ENCODE measurements at places on chromosomes 16 and 17.

DNA sequence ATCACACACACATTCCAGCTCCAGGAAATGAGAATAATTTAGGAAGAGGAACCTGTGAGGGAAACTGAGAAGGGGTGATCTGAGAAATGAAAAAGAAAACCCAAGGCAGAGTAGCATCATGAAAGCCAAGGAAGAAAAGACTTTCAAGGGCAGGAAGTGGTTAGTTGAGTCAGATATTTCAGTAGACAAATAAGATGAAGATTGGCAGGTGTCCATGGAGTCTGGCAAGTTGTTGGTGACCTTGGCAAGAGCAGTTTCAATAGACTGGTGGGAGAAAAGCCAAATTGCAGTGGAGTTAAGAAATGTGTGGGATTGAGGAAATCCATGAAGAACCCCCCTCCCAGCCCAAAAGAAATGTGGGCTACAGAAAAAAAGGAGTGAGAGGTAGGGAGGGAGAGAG, 10.7 kb downstream of the GNAO1 start:
- DNase-seq, result peak; percentile 30

DNA sequence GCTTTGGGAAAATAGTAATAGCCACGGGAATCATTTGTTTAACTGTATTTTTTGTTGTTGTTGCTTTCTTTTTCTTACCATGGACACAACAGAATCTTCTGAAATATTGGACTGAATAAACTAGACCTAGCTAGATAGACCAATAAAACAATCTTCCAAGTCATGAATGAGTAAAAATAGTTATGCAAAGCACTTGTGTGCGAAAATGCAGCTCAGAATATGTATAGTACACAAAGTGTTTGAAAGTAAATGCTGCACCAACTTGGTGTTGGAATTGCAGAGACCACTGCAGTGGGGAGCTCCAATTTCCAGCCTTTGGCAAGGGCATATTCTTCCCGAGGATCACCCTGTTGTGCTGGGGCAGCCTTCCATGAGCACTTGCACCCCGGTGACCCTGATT, 68.0 kb downstream of the AATF start:
- DNase-seq, result no peak

DNA sequence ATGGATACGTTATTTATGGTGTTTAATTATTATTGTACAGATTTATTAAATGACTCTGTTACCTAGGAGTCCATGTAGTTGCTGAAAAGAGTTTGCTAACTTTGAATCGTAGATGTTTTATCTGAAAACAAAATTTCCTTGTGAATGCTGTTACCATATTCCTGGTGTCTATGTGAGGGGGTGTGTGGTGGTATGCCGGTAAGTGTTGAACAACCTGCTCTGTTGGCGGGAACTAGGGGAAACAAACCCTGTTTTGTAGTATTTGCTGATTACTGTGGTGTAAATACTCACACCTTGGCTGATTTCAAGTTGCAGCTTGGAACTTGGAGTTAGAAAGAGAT, 386.4 kb downstream of the WWOX start:
- no peak for DNase-seq

DNA sequence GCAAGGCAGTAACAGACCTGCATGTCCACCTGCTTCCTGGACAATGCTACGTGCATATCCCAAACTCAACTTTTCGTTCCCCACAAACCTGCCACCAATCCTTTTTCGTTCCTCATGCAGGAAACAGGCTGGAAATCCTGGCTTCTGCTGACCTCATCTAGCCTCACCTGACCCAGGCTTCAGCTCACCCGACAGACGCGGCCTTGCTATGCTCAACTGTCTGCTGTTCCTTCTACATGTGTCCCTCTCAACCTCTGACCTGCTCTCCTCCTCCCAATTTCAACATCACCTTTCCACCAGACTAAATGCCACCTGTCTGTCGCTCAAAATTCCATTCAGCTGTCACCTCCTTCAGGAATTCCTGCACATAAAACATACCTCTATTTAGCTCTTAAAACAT, 44.5 kb downstream of the XPO6 start:
- DNase-seq, result no peak

- DNase-seq, result no peak
These were observed 24.3 kb downstream of the CDK12 start for GRCh38 chr17:39485555-39485954.

DNA sequence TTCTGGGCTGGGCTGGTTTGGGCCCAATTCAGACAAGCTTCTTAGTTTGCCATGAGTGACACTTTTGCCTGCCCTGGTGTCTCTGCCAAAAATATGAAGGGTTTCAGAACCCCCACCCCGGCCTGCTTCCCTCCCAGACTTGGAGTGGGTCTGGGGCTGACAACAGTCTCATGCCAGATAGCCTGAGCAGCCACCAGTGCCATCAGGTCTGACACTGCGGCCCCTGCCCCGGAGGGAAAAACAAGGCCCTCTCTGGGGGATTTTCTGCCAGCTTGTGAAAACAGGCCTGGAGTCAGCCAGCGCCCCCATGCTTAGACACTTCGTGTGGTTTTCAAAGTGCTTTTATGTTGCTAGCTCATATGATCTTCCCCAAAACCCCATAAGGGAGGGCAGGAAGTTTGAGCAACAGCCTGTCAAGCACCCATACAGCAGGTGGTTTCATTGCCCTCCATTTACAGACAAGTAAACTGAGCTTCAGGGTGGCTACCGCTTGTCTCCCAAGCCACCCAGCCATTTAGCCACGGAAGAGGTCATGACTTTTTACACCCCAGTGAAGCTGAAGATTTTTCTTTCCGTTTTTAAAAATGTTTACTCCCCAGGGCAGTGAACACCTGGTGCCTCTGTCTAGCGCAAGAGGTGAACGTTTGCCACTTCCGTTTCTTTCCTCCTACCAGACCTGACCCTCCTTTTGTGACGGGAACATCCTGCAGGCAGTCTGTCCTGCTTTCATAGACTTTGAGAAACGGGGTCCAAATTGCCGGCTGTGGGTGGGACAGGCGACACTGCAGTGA, 300.6 kb downstream of the SEC14L1 start:
- DNase-seq, result peak; percentile 75

DNA sequence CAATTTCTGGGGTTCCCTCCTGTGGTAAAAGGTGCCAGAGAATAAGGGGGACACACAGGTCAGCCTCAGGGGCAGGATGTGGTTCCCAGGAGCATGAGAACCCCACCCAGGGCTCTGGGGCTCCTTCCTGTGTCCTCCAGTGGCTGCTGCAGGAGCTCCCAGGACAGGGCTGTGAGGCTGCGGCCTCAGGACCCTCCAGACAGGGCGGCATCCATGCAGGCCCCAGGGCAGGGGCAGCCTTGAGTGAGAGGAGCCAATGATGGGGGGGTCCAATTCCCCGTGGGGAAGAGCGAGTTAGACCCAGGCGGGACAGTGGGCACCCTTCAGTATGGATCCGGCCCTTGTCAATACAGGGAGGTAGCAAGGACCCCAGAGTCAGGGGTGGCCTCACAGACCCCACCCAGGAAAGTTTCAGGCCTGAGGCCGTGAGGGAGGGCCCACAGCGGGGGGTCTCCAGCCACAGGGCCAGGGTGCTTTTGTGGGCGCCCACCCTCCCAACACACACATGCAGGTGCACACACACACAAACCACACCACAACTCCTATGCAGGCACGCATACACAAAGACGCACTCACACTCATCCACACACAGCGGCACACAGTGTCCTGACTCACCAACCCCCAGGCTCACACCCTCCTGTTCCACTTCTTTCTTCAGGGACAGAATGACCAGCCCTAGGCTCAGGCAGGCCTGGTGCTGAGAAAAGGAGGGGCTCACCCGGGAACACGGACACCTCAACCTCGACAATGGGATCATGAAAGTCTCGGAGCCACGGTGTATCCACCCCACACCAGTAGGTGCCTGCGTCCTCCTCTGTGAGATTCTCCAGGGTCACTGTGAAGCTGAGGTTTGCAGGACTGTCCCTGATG, 1.8 kb downstream of the CD300C start:
- DNase-seq, result no peak

DNA sequence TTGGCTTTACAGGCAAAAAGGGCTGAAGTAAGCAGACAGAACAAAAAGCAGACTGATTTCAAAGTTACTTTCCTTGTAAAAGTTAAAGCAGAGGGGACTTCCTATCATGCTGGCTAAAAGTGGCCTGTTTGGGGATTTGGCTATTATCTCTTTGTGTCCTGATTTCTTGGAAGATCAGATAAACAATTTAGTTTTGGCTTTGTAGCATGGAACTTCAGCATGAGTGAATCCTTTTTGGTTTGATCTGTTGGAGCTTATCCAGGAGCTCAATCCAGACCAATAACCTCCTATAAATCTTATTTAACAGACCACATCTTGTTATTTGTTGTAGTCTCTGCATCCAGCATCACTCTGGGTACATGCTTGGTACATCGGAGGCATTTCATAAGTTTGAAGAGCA, 8.9 kb upstream of the RNF112 start:
- no peak for DNase-seq

GRCh38 chr17:57117798-57118197, 32.8 kb downstream of the AKAP1 start:
- no peak for DNase-seq

- DNase-seq, result no peak
These were observed 225.3 kb downstream of the WWOX start for GRCh38 chr16:78324649-78325285.

GRCh38 chr17:72510351-72511016, 389.7 kb downstream of the SOX9 start:
- no peak for DNase-seq

GRCh38 chr16:23909792-23910418, 74.1 kb downstream of the PRKCB start:
- no peak for DNase-seq

GRCh38 chr17:48735062-48735351, 6.5 kb upstream of the HOXB13 start:
- DNase-seq, result no peak

DNA sequence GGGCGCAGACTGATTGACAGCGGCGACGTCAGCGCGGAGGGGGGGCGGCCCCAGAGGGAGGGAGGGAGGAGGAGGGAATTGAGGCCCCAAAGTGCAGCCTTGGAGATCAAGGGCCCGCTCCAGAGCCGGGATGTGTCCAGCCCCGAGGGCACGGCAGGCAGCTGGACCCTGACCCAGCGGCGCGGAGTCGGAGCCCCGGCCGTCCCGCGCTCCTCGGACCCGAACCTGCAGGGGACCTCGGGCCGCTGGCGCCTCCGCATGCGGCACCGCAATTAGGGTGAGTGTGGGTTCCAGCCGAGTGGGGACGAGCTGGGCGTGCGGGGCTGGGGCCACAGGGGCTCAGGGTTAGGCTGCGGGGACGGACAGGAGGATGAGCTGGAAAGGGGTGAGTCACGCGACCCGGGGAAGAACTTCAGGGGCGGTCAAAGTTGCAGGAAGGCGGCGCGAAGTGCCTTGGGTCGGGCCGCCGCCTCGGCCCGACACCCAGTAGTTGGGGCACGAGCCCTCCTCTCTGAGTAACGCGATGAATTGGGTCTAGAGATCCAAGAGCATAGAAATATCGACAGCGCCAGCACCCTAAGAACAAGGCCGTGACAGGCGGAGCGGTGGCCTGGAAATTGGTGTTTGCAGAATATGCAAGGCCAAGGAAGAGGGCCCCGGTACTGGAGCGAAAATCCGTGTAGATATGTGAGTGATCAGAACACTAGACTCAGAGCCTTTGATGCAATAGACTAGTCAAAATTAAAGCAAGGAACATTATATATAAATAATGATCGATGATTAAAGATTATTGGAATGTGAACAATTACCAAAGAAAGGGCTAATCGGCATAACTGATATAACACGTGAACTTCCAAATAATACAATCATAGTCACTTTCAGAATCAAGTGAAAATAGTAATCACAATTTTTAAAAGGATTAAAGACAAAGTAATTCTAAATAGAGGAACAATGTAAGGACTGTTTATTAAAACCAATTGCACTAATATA, at the start of gene TBX4:
TSS of gene TBX4 (plus strand) at position 122 of the 990 bp plus-strand sequence. CDS start 4,069 bp downstream, outside the sequence.
- DNase-seq, result no peak

DNA sequence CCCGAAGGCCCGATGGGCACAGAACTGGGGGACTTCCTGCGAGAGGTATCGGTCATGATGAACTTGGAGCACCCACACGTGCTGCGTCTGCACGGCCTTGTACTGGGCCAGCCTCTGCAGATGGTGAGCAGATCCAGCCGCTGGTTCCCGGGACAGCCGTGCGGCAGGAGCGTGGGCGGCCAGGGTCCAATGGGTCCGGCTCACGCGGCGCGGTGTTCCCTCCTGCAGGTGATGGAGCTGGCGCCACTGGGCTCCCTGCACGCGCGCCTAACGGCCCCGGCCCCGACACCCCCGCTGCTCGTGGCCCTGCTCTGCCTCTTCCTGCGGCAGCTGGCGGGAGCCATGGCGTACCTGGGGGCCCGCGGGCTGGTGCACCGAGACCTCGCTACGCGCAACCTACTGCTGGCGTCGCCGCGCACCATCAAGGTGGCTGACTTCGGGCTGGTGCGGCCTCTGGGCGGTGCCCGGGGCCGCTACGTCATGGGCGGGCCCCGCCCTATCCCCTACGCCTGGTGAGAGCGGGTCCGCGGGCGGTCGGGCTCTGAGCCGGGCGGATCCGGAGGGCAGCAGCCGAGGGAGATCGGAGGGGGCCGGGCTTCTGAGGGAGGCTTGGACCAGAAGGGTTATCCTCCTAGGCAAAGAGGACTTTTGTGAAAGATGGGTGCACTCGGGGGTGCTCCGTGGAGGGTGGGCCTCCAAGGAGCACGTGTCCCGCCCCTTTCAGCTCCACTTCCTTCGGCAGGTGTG, 3.0 kb downstream of the TNK1 start:
- DNase-seq, result peak; percentile 78

- DNase-seq, result no peak
These were observed 13.0 kb downstream of the ARL4D start for GRCh38 chr17:43411749-43412148.

GRCh38 chr17:36870720-36870999, 66.6 kb upstream of the LHX1 start:
- no peak for DNase-seq

DNA sequence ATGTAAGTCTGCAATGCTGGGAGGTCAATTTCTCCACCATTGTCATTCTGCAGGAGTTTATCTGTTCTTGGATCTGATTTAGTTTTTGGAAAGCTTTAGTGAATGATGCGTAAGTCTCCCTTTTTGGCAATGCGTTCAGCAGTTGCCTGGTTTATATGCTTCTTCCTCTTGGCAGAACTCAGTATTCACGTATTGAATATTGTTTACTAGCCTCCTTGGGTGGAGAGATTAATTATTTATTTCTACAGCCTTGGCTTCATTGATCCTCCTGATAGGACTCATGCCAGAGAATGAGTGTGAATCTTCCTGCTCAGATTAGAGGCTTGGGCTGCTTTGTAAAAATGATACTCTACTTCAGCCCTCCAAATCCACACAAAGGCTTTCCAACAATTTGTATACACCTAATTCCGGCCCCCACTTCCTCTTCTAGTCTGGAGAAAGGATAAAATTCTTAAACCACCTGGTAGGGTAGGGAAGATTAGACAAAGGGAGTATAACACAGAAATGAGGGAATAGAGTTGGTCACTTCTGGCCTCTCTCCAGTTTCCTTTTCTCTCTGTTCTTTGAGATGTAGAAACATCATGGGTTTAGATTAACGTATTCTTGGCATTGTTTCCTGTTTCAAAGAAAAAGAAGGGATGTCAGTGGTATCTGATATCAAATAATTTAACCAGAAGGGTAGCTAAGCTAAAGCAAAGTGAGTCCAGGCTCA, 929.8 kb downstream of the KCNJ2 start:
- no peak for DNase-seq

- DNase-seq, result peak; percentile 47
These were observed 34.5 kb downstream of the YWHAE start for GRCh38 chr17:1365445-1366039.

- no peak for DNase-seq
These were observed 5.9 kb downstream of the PDILT start for GRCh38 chr16:20398603-20399002.
